Lower lobe of right lung (tissue), 2 donors: ENCODE measurements at places on chromosomes 3 and 15. TPM values are rescaled to one million over a fixed set of nuclear protein-coding genes. Genes with fewer than 3 reads are reported as not detected.

The PPP1R2 gene
- 51.8 TPM for total RNA-seq

The AKAP13 gene
- total RNA-seq: 443 TPM

The CORO2B gene
- total RNA-seq: 6.8 TPM

The ZNF502 gene
- 2.3 TPM for total RNA-seq

The DCUN1D1 gene
- 53.2 TPM for total RNA-seq

The SLC6A20 gene
- 4.2 TPM for total RNA-seq

The CPNE9 gene
- 0.44 TPM for total RNA-seq

The CKMT1B gene
- 0.89 TPM for total RNA-seq

The RPS27L gene
- total RNA-seq: 184 TPM

The IGDCC3 gene
- total RNA-seq: not detected

The SMAD6 gene
- total RNA-seq: 159 TPM

The VILL gene
- 12.5 TPM for total RNA-seq

The CHL1 gene
- total RNA-seq: 20.2 TPM

The GLT8D1 gene
- total RNA-seq: 37.1 TPM

The IMPG2 gene
- total RNA-seq: 0.21 TPM
